ENCODE measurements at places on chromosomes 13 and 19.

DNA sequence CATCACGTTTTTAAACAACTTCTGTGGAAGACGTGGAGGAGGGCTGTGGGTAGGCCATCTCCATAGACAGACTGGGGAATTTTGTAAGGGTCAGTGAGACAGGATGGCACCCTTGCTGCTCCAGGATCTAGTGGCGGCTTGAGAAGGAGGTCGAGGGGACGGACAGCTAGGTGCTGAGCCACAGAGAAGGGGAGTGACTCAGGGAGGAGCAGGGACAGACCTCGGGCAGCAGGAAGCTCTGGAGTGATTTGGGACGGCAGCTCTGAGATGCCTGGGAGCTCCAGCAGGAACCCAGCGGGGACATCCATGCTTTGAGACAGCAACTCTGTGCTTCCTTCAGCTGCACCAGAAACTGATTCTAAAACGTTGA is 169.1 kb upstream of the SOX1 start:
- DNase-seq: no peak

GRCh38 chr13:40631605-40632004 is 34.8 kb downstream of the FOXO1 start:
- DNase-seq: no peak

DNA sequence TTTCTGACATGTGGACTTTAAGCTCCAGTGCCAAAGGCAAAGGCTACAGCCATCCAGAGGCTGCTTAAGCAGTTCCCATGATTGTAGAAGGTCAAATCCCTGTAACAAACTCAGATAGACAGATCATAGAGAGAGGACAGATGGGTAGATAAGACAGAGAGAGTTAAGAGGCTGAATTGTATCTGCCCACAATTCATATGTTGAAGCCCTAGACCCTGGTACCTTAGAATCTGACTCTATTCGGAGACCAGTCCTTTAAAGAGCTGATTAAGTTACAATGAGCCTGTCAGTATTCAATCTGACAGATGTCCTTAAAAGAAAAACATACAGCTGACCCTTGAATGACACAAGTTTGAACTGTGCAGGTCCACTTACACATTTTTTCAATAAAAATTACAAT is 115.2 kb downstream of the RAP2A start:
- no peak for DNase-seq

DNA sequence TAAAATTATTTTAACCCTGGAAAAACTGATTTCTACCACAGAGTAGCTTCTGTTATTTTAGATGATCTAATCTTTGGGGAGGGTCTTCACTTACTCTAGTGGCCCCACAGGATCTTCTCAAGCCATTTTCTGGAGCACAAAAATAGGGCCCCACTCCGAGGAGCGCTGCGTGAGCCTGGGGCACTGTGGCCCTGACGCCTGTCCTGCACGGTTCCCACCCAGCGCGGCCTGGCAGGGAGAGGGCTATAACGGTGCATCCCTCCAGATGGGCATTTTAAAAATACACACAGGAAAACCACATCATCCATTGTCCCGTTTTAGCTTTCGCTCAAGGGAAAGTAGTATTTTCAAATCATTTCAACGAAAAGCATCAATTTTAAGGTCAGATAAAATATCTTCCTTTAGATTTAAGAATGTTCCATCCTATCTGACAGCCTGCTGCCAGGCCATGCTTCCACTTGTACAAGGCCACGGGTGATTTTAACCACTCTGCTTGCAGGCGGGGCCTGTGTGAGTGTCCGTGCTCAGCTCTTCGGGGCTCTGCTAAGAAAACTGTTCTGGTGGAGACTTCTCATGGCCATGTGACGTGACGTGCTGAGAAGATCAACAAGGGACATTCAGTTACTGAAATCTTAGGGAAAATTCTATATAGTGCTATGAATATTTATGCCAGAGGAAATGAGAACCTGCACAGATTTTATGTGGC is 683.8 kb upstream of the SGCG start:
- DNase-seq: no peak

DNA sequence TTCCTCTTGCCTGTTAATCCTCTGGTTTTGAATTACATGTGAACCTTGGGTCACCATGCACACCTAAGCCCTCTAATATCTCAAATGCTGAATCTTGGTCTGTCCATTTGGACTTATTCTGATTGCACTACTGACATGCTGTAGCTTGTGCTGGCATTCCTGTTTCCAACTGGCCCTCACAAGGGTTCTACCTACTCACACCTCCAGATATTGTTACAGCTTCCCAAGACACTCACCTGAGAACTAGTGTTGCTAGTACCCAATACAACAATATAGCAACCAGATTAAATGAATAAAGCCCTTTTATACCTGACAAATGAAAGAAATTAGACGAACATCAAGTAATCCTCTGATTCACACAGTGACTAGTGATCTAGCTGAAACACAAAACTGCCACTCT is 16.6 kb downstream of the TEX30 start:
- DNase-seq: no peak

GRCh38 chr19:39212375-39212742 is 8.3 kb upstream of the SYCN start:
- DNase-seq: peak; percentile 35

- DNase-seq: no peak
Measured at GRCh38 chr13:106942563-106942962, 374.6 kb upstream of the ARGLU1 start.

DNA sequence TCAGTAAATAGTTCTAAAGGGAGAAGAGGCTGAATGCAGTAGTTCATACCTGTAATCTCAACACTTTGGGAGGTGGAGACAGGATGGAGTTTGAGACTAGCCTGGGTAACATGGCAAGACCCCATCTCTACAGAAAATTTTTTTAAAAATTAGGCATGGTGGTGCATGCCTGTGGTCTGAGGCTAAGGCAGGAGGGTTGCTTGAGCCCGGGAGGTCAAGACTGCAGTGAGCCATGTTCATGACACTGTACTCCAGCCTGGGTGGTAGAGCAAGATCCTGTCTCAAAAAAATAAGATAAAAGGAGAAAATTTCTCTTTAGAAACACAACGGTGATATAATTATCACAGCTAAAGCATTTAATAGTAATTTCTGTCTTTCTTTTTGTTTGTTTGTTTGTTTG is 57.1 kb downstream of the SIPA1L3 start:
- DNase-seq: no peak

DNA sequence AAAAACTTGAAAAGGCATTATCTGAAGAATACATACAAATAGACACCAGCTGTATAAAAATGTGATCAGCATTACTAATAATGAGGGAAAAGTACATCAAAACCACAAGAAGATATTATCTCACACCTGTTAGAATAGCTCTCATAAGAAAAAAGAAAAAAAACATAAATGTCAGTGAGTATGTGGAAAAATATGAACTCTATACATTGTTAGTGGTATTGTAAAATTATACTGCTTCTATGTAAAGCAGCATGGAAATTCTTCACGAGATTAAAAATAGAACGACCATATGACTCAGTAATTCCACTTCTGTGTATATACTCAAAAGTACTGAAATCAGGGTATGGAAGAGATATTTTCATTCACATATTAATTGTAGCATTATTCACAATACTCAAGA is 1146.4 kb downstream of the SLITRK5 start:
- no peak for DNase-seq

GRCh38 chr19:43699506-43700394 is 16.1 kb upstream of the IRGC start:
- no peak for DNase-seq

DNA sequence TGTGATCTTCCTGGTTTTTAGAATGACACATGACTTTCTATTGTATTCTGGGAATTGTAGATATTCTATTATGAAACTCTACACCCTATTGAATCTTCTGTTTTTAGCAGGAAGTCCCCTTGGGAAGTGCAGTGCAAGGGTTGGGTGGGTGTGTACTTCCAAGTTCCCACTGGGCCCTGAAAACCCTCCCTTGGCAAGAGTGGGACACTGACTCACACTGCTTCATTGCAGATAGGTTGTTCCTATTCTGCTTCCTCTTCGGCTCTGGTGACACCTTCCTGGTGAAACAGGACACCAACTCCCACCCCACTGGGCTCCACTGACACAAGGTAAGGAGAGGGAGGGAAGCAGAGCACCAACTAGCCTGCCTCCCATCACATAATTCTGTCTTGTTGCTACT is 121.8 kb downstream of the KCTD12 start:
- DNase-seq: no peak

DNA sequence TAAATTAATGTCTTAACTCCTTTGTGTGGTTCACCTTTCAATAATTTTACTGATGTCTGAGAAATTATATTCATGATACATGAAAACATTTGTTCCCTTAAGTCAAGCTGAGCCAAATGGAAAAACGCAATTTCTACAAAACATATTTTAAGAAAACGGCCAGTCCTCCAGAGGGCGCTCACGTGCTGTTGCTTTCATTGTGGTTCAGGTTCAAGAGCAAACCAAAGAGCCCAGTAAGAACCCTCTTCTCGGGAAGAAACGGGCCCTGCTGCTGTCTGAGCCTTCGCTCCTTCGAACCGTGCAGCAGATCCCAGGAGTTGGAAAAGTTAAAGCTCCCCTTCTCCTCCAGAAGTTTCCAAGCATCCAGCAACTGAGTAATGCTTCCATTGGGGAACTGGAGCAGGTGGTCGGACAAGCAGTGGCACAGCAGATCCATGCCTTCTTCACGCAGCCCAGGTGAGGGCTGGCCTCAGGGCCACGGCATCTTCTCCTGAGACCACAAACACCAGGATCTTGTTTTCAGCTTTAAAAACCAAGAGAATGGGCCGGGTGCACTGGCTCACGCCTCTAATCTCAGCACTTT is 4.3 kb downstream of the FAAP24 start:
- DNase-seq: peak; percentile 84

DNA sequence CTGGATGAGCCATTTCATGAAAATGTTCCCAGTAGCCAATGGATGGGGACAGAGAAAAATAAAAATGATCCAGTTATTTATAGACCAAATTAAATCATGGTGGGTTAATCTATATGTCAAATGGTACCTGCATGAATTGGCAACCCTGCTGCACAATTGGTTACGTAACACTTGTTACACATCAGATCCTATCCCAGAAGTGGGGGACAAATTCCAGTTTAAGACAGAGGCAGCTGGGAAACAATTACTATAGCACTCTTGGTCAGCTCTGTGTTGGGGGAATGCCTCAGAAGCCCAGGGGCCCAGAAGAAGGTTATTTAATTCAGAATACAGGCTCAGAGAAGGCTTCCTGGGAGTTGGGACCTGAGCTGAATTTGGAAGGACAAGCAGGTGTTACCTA is 81.1 kb upstream of the FLT1 start:
- no peak for DNase-seq

DNA sequence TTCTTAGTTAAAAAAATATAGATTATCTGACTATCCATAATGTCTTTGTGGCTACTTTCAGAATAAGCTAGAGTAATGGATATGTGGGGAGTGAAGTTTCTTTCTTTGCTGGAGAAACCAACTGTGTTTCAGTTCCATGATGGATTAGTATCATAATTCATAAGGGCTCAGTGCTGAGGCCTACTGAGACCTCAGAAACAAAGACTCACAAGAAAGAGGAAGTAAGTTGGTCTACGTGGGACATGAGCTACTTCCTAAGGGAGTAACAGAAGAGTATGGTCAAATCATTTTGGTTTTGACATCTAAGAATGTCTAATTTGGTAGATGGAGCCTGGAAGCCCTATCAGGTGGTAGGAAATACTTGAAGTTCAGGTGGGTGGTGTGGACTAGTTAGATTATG is 99.0 kb upstream of the HTR2A start:
- no peak for DNase-seq

DNA sequence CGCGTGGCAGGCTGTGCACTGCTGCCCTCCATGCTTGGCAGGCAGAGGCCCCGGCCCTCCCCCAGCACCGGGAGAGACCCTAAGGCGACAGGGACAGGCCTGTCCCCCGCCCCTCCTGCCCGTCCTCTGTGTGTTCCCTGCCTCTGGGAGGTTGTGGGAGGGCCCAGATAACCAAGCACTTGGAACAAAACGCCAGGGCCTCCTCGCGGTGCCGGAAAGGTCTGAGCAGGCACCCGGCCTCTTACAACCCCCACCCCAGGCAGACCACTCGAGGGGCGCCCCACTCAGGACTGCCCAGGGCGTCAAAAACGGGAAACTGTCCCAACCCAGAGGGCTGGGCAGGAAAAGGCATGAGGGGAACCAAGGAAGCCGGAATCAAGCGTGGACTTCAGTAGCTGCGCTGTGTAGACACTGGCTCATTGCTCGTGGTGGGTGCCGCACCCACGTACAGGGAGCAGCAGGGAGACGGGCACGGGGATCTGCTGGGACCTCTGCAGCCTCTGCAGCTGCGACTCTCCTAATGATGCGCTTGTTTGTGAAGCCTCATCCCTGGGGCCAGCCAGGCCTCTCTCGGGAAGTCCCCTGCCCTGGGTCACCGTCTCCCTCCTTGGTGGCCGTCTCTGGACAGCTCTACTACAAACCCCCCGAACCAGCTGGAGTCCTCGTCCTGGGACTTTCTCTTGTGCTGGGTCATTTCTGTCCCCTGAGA is 20.0 kb downstream of the GNA11 start:
- no peak for DNase-seq
